ENCODE measurements at places on chromosomes 1 and 21.

DNA sequence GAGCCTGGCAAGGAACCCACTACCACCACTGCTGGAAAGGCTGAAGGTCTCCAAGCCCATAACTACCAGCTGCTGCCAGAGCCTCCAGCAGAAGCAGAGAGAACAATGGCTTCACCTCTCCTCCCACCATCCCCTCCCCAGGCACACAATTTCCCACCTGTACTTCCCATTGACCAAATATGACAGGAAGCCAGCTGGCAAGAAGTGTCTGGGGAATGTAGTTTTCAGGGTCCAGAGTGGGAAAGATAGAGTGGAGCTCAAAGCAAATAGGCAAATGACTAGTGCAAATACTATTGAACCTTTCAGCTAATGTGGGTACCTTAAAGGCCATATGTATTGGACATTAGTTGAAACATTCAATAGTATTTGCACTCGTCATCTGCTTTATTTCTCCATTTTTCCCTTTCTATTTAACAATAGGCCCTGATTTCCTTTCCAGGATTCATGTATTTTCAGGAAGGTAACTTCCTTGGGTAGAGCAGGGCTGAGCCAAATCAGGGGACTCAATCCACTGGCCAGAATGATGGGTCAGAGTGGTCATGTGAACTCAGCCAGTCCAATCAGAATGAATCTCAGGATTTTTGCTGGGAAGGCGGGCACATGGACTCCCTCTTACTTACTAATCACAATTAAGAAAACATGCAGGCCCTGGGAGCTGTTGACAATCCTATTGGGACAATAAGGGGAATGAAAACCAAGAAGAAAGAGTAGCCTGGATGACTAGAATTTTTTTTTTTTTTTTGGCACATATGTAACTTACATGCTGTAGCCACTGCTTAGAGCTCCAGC is 12.1 kb upstream of the NFYC start:
- DNase-seq = no peak

DNA sequence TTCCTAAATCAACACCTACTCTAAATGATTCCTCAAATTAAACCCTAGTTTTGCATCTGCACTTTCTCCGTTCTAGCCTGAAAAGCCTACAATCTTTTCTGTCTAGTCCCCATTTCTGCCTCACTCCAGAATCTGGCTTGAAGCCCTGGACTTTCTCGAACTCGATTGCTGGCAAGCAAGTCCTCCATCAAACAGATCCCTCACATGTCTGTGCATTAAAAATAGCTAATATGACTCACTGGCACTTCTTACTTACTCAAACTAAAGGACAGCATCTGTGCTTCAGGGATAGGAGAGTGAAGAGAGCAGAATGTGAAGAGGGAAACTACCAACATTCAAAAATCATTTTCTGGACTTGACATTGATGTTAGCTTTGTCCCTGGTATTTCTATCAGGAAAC is 51.8 kb upstream of the CXADR start:
- no peak for DNase-seq

- no peak for DNase-seq
These were observed 122.6 kb downstream of the KCNJ6 start for GRCh38 chr21:37793660-37794059.

- no peak for DNase-seq
These were observed 37.2 kb downstream of the SLC37A1 start for GRCh38 chr21:42550817-42551216.

DNA sequence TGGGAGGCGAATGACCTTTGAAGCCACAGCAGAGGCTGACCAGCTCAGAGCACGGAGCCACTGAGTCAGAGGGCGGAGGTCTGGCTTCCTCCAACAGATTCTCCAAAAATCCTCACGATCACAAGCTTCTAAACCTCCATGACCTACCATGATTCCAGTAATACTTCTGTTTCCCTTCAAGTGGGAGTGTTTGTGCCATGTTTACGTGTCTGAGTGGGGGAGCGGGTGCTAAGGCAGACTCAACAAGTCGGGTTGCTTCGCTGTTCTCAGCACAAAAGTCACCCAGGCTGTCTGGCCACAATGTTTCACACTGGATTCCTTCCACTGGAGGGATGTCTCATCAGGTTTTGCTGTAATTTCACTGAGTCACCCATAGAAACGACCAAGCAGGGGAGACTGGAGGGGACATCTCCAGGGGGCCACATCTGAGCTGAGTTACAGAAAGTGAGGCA is 86.2 kb downstream of the SLC66A1 start:
- DNase-seq = no peak

GRCh38 chr1:28087614-28088167 is 719 bp downstream of the EYA3 start:
- no peak for DNase-seq

- DNase-seq = no peak
These were observed 6.0 kb downstream of the HES3 start for GRCh38 chr1:6249739-6250689.

DNA sequence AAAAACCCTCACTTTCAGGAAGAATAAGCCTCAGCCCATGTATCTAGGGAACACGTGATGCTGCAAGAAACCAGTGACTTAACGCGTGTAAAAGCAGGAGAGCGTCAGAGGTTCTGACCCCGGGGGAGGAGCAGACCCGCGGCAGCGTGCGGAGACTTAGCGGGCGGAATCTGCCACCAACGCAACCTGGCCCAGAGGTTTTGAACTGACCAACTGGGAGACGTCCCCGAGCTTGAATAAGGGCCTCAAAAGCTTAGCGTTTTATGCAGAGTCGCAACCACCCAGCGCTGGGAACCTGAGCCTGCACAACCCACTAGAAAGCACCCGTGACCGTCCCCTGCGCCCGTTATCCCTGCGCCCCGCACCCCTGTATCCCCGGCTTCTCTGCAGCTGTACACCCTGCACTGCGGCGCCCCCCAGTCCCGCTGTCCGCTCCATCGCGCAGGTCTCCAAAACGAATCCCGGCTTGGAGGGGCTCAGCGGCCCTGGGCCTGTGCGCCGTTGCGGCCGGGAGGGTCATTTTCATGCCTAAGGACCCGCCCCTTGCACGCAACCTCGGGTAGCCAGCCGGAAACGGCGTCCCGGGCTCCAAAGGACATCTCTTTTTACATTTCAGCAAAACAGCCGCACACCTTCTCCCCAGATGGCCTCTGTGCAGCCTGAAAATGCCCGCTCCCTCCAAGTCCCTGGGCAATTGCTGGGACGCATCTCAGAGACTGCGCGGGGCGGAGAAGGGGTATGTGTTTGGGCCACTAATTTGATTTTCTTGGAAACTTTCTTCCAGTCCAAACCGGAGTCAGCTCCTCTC is 29.4 kb upstream of the TRIM17 start:
- DNase-seq = peak; percentile 31

DNA sequence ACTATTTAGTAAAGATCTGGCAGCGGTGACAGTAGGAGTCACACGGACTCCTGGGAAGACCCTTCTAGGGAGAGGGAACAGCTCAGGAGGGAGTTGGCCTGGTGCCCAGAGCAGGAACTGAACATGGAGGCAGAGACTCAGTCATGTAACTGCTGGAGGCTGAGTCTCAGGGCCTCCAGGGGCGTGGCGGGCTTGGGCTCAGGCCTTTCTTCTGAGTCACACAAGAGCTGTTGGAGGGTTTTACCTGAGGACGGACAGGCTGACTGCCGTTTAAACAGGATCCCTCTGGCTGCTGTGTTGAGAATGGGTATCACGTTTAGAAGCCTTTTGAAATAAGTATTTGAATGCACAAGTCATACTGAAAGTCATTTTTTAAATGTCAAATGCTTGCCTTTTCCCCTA is 7.2 kb upstream of the ETS2 start:
- no peak for DNase-seq

GRCh38 chr1:54836594-54836993 is 35.5 kb upstream of the TTC22 start:
- DNase-seq = no peak

DNA sequence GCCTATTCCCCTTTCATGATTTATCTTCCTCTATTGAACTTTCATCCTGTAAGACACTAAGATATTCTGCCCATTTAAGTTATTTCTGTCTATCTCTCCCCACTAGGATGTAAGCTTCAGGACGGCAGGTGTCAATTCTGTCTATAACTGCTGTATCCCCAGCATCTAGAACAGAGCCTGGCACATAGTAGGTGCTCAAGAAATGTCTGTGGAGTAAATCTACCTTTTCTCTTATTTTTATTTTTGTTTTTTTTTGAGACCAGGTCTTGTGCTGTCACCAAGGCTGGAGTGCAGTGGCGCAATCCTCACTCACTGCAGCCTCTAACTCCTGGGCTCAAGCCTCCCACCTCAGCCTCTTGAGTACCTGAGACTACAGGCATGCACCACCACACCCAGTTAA is 5.6 kb downstream of the CD52 start:
- no peak for DNase-seq

DNA sequence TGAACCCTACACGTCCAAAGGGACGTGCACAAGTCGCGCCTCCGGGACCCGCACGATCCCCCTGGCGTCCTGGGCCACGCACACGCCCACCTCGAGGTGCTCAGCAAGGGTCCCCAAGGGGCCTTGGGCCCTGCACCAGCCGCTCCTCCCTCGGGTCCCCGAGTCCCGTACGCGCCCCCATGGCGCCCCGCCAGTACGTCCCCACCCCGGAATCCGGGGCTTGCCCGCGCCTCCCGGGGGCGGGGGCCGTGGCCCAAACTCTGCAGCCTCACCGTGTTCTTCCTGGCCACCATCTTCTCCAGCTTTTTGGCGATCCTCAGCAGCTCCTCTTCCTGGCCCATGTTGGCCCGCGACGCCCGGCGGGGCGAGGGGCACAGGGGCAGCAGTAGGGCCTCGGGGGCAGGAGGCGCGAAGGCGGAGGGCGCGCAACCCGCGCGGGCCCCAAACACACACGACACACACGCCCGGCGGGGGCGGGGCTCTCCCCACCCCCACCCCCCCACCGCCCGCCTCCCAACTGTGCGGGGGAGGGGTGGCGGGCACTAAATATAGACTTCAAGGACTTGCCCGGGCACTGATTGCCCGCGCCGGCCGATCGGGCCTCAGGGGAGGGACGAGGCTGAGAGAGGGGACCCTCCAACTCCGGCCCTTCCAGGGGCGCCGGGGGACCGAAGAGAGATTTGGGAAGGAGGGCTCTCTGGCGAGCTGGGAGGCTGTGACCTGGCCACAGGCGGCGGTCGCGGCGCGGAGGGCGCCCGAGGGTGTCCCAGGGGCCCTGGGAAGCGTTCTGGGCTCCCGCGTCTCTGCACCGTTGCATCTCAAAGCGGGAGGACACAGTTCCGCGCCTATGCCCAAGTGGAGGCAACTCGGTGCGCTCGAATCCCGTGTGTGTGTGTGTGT is at the start of gene TCEA3:
TSS of gene TCEA3 (minus strand) at position 456 of the 900 bp plus-strand sequence. CDS start at position 341, 115 bp downstream.
- DNase-seq = no peak

DNA sequence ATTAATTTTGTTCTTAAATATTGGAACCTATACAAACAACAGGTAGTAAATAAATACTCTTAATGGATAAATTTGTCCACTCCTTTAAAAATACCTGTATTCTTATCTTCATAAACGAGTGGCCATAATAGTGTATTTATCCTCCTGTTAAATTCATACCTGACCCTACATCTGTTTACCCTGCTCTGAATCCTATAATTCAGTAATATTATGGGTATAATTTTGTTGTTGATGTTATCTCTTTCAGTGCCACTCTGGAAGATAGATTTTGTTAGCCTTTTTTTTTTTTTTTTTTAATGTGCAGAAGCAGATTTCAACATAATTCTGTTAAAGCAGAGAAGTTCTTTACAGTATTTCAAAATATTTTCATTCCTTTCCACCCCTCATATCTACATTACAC is 1337.9 kb downstream of the PLA2G4A start:
- no peak for DNase-seq

DNA sequence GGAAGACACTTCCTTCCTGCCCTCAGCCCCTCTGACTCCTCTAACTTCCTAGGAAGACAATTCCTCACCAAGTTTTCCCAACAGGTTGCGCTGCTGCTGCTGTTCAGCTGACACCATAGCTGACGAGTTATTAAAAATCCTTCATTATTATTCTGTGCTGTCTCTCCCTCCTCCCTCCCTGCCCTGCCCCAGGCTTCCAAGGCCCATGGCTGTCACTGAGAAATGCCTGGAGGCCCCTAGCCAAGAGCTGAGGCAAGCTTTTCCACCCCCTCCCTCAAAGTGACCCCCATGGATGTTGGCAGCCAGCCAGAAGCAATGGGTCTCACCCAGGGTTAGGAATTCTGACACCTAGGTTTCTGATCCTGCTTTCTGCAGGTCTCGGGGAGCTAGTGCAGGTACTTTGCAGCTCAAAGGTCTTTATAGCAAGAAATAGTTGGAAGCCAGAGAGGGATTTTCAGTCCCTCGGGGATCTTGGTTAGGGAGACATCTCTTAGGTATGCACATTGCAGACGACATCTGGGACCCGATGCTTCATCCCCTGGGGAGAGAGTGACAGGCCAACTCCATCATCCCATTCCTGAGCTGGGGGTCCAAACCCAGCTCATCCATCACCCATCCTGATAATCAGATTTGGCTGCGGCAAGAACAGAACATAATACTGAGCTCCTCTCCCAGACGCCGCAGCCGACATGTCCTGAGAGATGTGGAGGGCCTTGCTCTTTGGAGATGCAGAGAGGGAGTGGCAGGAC is 65.0 kb downstream of the KIRREL1 start:
- DNase-seq = no peak

- DNase-seq = peak; percentile 49
These were observed 27.2 kb downstream of the HSPG2 start for GRCh38 chr1:21909787-21910503.
